ENCODE measurements at places on chromosomes 6 and 20.

GRCh38 chr20:3101737-3102574 is 17.4 kb upstream of the AVP start:
- no peak for DNase-seq

DNA sequence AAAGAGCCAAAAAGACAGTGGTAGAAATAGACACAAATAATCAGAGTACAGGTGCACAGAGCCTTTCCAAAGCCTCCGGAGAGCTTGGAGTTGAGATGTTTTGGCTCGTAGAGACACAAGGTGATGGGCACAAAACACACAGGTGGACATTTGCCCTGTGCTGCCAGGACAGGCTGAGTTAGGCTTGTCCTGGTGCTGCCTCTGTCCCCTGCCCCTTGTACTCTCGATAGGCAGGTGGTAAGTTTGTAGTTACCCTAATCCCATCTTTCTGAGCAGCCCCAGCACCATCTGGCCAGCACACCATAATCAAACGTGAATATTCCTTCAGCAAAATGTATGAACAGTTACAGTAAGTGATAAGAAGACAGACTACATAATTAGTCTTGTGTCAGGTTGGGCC is 95.5 kb downstream of the FOXC1 start:
- no peak for DNase-seq

DNA sequence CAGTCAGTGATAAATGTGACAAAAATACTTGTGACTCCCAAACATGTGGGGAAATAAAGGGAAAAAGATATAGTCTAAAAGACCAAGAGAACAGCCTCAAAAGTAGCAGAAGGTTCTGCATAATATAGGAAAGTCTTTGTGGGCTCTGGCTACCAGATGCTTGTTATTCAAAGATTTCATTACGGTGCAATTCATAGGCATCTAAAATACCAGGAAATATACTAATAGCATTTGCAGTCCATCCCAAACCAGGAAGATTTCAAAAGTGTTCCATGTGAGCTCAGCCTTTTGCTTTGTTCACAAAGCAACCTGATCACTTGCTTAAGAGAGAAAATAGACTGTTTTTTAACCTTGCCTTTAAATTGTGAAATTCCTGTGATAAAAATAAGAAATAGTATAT is 506.7 kb upstream of the MARCKS start:
- DNase-seq, result no peak

- DNase-seq, result no peak
Measured at GRCh38 chr6:38348371-38348770, 291.4 kb downstream of the BTBD9 start.

GRCh38 chr20:24651171-24651975 is 181.9 kb downstream of the SYNDIG1 start:
- DNase-seq, result peak; percentile 57

DNA sequence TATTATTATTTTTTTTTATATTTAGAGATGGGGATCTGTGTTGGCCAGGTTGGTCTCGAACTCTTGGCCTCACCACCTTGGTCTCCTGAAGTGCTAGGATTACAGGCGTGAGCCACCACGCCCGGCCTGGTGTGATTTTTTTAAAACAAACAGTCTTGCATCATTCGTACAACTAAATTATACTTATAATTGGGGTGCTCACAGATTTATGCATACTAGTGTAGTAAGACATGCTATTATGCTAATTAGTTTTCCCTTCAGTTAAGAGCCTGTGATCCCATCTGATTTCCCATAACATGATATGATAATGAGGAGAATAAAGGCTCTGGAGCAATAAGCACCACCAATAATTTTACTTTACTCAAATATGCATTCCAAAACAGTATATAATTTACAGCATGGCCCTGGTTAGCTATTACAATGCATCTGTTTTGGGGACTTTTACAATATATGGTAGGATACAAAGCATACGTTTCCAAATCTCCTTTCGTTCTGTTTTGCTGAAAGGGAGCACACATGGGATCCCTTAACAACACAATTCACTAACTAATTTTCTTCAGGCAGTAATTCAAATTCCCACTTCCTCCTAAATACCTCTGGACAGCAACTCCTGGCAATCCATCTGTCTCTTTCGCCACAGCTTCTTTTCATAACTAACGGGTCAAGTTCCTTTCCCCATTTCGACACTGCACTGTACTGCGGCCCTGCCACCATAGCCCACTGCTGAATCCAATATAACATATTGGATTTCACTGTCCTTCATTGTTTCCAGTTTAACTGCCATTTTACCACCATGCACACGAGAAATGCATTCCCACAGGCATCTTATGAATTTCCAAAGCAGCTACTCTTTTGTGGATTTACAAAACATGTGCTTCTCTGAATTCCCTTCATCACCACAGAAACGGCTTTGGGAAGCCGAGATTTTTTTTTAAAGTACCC is 1.7 kb downstream of the NUDT3 start:
- peak; percentile 86 for DNase-seq

DNA sequence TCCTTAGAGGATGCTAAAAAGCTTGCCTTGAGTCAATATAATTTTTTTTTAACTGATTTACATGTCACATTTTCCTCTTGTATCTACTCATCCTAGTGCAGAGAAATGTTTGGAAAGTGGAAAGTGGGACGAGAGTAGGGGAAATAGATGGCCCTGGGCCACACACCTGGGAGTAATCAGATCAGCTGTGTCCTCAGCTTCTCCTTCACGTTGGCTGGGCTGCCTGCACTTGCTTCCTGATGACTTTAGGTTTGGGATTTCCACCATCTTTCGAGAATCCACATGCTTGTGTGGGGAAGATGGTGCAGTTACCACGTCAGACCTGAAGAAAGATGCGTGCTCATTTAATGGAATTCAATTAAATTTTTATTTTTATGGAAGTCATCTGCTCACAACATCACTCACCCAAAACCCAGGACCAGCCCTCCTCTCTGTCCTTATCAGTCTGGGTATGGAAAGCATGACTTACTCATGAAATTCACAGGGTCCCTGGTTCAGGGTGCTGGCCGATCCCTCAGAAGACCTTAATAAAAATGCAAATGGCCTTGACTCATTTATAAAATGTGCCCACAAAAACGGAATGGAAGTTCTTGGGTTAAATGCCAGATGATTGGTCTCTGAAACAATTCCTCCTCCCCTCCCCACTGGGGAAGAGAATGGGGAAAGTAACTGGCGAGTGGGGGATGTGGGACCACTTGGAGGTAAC is 74.5 kb upstream of the TIAM2 start:
- DNase-seq, result no peak
